ENCODE measurements at places on chromosomes 2 and 18. TPM values are rescaled to one million over a fixed set of nuclear protein-coding genes. Genes with fewer than 3 reads are reported as not detected.

DNA sequence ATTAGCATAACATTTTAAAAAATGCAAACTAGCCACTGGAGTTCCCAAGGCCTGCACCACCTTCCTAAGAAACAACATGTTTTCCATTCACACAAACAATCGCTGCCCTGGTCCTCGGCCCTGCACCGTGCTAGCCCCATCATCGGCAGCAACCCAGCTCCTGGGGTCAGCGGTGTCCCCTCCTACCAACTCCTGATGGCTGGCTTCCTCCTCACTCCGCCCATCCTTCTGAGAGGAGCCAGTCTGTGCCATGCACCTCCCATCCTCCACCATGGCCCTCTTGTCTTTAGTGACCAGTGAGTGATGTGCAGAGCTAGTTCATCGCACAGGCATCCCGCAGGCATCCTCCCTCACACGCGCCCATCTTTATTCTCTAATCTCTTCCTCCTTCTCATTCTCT is 81.9 kb downstream of the LONRF2 start:
- DNase-seq: no peak

Gene KLF7
- 2.9 TPM for polyA plus RNA-seq

GRCh38 chr2:38722271-38723061 is 28.7 kb downstream of the SRSF7 start:
- no peak for DNase-seq

DNA sequence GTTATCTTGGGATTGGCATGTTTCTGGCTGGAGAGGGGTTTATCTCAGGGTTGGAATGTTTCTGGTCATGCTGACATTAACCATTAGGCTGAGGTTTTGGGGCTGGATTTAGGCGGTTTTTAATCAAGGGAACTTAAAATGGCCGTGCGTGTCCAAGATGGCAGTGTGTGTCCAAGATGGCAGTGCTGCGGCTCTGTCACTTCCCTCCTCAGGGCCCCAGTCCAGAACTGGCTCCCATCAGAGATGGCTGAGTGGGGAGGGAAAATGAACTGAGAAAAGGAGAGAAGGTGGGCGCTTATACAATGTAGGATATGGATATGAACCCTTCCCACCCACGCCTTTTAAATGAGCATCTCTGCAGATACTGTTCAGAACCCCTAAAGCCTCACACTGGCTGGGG is 175.5 kb upstream of the MYT1L start:
- no peak for DNase-seq

DNA sequence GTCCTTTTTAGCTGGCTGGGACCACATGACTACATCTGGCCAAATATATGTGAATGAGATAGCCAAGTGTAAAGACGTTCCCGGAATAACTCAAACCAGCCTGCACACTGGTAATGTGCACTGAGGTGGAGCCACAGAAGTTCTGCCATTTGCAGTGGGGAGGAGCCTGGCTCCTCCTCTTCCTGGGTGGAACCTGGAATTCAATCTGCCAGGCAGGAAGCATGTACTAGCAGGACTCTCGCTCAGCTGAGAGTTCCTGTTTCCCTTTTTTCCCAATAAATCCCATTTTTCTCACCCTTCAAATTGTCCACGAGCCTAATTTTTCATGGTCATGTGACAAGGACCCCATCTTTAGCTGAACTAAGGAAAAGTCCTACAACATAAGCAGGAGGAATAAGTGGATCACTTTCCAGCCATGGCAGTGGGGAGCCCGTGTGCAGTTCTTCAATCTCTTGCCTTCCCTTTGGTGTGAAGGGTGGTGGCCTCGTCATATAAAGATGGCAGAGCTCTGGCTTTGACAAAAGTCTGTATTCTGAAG is 183.2 kb downstream of the UXS1 start:
- no peak for DNase-seq

GRCh38 chr2:1585635-1586034 is 158.7 kb downstream of the PXDN start:
- no peak for DNase-seq

Gene DSC3
- not detected for polyA plus RNA-seq

DNA sequence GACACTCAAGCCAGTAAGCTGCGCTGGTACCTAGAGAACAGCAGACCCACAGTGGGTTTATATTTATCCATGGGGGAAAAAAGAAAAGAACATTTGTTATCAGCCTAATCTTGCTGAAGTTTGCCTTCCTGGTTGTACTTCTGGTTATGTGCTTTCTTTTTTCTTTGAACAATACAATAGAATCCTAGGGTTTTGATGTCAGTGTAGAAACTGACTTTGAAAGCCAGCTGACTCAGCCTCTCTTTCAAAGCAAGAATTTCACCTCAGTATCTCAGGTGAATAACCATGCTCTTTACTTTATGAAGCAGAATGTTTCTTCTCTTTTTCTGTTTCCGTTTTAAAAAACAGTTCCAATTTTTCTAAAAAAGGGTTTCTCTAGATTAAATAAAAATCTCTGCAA is 78.4 kb downstream of the CD8B2 start:
- no peak for DNase-seq

GRCh38 chr2:196503398-196503797 is 136.1 kb upstream of the CCDC150 start:
- DNase-seq: no peak

Gene ACVR1C
- 0.28 TPM for polyA plus RNA-seq

DNA sequence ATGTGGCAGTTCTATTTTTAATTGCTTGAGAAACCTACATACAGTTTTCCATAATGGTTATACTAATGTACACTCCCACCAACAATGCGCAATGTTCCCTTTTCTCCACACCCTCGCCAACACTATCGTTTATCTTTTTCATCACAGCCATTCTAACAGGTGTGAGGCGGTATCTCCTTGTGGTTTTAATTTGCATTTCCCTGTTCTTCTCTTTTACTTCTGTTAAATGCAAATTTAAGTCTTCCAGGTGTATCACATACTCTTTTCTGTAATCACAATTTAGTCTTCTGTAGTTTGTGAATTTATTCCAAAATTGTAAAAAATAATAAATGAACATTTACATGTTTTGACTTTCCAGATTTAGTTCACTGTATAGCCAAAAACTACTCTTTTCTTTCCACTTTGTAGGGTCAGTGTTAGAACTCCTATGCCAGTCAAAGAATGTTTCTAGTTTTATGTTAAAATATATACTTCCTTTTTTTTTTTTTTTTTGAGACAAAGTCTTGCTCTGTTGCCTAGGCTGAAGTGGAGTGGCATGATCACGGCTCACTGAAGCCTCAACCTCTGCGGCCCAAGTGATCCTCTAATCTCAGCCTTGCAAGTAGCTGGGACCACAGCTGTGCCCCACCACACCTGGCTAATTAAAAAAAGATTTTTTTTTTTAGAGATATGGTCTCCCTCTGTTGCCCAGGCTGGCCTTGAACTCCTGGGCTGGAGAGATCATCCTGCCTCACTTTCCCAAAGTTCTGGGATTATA is 15.4 kb upstream of the ACYP2 start:
- DNase-seq: no peak

- DNase-seq: no peak
These were observed 28.4 kb downstream of the ARL4C start for GRCh38 chr2:234468503-234468902.

- DNase-seq: no peak
These were observed 30.9 kb downstream of the SLC4A3 start for GRCh38 chr2:219658196-219658846.

DNA sequence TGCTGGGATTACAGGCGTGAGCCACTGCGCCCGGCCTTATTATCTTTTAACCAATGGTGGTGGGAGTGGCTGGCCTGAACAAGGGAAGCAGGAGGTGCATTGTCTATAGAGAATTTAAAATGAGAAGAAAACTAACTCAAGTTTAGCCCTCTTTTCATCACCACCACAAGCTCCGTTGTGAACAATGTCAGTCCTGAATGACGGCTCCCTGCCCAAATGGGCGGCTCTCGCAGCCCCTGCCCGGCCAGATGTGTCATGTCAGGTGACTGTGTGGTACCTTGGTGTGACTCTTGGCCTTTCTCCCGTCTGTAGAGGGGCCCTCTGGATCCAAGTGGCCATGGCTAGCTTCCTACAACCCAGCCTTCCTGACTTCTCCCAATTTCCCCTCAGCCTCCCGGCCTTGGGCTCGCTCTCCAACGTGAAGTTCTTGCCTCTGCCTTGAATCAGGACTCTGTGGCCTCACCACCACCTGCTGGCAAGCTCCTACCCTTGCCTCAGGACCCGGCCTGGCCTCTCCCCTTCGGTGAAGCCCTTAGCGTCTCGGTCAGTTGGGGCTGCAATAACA is 67.6 kb downstream of the LONRF2 start:
- DNase-seq: no peak

GRCh38 chr2:200257570-200257969 is 48.9 kb upstream of the SPATS2L start:
- no peak for DNase-seq

DNA sequence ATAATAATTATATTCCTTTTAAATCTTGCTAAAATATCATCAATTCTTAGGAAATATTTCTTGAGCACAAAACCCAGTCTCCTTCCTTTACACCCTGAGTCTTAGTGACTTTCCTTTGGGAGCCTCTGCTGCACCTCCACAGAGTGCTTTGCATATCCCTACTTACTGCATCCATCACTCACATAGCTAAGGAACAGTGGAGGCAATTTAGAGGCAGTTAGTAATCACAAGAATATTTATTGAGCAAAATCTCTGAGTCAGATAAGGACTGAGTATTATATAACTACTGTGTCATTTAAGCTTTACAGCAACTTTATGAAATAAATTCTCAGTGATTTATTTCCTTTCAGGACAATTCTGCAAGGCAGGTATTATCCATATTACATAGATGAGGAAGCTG is 327.7 kb downstream of the TMX3 start:
- DNase-seq: no peak

DNA sequence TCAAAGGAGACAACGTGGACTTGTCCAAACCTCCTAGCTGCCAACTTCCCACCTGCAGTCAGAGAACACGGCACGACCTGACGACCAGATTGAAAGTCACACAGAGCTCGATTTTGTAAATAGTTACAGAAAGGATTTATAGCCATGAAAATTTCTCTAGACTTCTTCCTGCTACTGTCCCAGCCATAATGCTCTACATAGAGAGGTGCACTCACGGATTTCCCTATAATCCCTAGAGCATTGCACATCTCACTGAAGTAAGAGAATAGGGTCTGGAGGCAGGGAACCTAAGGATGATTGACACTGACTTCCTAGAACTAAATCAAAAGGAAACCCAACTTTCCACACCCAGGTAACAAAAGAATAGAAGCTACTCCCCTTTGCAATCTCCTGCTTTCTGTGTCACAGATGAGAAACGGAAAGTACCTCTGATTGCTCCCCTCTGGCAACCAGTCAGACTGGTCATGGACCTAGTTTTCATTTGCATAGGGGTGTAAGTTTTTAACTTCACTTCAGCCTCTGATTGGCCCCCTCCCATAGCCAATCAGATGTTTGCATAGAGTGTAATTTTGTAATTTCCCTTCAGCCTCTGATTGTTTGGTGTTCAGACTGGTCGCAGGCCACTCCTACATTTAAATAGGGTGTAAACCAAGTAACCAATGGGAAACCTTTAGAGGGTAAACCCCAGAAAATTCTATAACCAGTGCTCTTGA is 58.6 kb upstream of the FBXO11 start:
- no peak for DNase-seq

GRCh38 chr2:238865744-238866355 is 18.0 kb downstream of the TWIST2 start:
- DNase-seq: no peak

DNA sequence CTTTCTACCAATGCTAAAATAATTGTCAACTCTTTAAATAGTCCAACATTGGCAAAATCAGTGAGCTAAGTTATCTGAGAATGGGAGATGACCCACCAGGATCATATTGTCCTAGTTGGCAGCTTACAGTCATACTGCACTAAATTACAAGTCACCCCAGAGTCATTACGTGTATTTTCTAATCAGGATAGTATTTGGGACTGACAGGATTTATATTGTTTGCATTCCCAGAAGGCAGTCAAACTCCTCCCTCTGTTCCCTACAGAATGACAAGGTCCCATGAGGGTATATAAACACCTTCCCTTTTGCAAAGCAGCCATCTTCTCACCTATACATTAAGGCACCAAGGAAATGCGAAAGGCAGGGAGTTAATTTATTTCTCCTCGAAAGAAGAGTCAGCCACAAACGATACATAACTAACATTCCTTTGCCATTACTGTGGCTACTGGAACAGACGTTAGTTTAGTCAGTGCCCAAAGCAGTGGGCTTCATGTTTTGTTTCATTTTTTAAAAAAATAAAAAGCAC is 125.3 kb downstream of the ANTXR1 start:
- no peak for DNase-seq

DNA sequence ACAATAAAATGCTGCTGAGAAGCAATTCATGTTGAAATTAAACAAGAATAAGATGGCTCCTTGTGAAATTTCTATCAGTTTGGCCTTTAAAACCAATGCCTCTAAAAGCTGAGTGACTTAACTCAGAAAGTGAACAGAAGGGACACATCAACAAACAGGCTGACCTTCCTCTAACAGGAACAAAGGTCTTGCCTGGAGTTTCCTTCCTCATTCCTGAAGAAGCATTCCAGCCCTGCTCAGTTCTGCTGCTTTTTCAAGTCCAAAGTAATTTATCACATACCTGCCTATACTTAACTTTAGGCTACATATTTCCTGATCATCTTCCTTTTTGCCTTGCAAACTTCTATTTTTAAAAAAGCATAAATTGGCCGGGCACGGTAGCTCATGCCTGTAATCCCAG is 14.1 kb downstream of the PTRHD1 start:
- peak; percentile 44 for DNase-seq

- DNase-seq: no peak
These were observed 48.4 kb upstream of the TBR1 start for GRCh38 chr2:161367675-161368074.

Gene TCF7L1
- 10.2 TPM for polyA plus RNA-seq

Gene CCDC141
- polyA plus RNA-seq: not detected

GRCh38 chr2:157509744-157510143 is 65.9 kb upstream of the CYTIP start:
- DNase-seq: no peak

Gene TBR1
- not detected for polyA plus RNA-seq

DNA sequence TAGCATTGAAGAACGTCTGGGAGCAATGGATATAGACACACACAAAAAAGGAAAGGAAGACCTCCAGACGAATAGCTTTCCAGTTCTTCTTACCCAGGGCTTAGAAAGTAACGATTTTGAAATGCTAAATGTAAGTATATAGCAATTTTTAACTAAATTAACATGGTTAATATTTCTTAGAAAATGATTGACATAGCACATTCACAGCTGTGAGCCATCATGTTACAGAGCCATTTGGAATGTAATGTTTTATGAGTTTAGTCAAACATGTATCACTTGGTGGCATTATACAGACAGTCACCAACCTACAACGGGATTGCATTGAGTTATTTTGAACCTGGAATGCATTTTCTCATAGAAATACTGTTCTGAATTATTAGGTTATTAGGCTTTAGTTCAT is 35.1 kb downstream of the WDR43 start:
- no peak for DNase-seq

DNA sequence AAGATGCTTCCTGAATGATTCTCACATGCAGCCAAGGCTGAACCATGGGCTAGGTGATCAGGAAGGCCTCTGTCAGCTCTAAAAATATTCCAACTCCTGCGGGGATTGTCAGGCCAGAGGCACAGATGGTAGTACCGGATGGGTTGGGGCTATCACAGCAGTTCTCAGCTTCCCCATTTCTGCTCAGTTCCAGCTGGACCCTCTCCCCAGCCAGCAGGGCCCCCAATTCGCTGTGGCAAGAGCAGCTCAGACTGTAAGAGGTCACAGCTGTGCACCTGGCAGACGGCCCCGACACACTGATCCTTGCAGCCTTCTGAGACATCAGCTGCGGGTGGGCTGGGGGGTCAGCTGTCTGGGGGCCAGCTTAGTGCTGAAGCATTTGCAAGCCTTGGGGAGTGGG is 43.6 kb upstream of the TCF7L1 start:
- DNase-seq: no peak
